ENCODE measurements at places on chromosomes 2 and 18.

DNA sequence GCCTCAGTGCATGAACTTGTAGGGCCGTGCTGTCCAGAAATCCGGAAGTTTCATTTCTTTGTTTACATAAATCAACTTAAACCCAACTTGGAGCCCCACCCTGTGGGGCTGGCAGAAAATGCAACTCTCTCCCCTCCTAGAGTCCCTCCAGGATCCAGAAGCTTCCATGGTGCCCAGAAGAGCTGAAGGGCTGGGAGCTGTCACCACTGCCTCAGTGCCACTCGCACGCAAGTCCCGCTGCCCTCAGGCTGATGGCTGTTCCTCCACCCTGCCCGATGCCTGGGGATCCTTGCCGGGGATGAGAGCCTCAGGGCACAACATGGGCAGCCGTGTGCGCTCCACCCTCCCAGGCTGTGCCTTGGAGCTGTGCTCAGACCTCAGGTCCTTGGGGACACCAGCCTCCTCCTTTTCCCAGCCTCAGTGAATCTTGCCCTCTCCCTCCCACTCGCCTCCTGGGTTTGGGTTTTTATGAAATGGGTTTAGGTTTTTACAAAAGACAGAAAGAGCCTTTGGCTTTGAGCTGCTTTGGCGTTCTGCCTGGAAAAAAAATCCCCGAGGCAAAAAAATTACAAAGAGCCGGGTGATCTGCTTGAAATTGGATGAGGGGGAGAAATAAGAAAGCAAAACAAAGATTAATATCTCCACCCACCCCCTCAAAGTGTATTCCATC lies 155.2 kb downstream of the TWIST2 start:
- no peak for DNase-seq

DNA sequence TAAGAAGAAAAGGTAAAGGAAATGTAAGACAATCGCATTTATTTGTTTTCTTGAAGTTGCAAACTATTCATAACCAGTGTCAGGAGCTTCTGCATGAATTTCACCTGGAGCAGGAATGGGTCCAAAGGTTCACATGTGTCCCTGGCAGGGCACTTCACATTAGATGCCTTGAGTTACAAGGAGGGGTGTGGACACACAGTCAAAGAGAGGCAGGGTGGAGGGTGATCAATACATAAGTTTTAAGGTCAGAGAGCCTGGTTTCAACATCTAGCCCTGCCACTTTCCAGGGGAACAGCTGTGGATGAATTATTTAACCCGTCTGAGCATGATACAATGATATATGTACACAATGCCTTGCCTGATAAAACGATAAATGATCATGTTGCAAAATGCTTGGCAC lies 321.4 kb downstream of the CYP26B1 start:
- DNase-seq: no peak

DNA sequence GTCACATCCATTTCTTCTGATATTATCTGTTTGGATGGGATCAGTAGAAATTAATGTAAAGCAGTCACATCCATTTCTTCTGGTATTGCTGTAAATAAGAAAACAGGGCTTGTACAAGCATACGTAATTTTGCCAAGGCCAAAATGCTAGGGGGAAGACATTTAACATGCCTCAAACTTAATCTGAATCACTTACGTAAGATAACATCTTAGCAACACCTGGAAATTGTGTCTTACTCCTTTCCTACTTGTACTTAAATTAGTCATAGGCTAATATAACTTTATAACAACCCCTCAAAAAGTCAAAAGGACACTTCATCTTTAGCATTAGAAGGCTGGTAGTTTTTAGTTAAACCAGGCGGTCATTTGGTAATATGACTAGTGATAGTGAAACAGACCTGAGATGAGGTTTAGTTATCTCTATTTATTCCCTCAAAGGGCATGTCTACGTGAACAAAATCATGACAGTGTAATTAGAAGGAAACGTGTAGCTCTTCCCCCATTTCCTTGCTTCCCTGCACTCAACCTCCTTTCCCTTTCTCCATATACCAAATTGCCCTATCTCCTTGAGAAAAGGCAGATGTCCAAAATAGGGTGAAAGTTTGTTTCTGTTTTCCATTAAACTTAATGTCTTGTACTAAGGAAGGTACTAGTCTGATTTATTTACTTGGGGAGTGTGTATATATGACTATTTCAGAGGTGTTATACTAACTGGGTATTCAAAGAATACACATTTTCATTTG lies 99.3 kb upstream of the FZD5 start:
- no peak for DNase-seq

- no peak for DNase-seq
These were observed 48.2 kb downstream of the CABYR start for GRCh38 chr18:24187049-24187448.

- DNase-seq: no peak
These were observed 57.1 kb downstream of the OXER1 start for GRCh38 chr2:42706836-42707235.

GRCh38 chr18:76142611-76143010 lies 352.4 kb downstream of the ZNF516 start:
- no peak for DNase-seq

Measured in effector CD4-positive, alpha-beta T cell (primary cell).